NCI-H187 (cell line): ENCODE measurements at places on chromosomes 5 and 9.

- no peak for DNase-seq
Observed at GRCh38 chr5:175800656-175801081, 70.7 kb upstream of the CPLX2 start.

DNA sequence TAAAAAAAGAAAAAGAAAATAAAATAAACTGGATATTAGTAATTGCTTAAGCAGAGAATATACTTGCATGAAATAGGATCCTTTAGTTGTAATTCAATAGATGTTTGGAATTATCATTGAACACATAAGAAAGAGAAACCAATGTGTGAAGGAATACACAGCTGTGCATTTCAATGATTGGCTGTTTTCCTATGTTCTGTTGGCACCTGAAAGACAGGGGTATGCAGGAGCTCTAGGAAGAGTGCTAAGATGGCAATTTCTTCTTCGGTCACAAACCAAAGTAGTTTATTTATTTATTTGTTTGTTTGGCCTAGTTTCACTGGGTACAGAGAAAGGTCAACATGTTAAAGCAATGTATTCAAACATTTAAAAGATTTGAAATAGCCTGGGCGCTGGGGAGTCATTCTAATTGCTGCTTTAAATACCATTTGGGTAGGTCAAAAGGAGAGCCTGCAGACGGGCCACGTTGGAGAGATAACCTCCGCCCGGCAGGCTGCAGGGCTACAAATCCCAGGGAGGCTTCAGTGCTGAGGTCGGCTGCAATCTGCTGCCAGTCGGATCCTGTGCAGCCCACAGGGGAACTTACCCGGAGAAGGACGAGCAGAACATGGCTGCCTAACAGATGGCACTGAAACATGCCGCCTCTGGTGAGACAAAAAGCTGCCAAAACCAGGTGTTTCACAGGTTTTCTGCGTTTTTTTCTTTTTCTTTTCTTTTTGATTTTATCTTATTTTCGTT is 154.2 kb upstream of the TYRP1 start:
- DNase-seq = no peak

- DNase-seq = no peak
Observed at GRCh38 chr5:142405814-142406395, 81.1 kb upstream of the SPRY4 start.

- no peak for DNase-seq
Observed at GRCh38 chr9:93594041-93594756, 17.8 kb downstream of the PHF2 start.

- DNase-seq = no peak
Observed at GRCh38 chr5:38051711-38052511, 206.4 kb upstream of the EGFLAM start.

DNA sequence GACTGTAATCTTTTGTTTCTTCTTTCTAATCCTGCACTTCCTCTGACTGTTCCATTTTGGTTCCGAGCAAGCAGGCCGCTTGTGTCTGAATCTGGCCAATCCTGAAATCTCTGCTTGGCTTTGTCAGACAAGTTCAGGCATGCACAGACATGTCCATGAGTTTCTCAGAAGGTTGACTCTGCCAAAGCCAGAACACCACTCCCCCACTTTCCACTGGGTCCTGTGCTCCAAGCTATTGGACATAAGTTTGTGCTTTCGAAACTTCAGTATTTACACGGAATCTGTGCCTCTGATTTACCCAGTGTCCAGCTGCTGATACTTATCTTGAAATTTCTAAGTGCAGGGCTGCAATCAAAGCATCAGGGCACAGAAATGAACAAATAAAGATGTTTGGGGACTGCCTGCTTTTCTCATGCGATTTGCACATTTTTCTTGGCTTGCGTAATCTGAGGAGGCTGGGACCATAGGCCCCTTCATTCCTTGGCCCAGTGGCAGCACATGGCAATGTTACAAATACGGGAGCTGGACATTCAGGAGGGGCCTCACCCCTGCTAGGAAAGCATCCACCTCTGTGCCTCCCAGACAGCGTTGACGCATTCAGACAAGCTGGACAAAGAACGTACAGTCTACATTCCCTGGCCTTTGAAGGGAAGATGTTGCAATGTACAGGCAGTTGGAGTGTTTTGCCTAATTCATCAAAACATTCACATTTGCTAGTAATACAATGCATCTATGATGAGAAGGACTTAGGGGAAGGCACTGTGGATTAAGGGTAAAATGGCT is 209.2 kb upstream of the PAPPA start:
- no peak for DNase-seq

GRCh38 chr5:149793256-149793550 is 63.1 kb downstream of the PPARGC1B start:
- DNase-seq = no peak

DNA sequence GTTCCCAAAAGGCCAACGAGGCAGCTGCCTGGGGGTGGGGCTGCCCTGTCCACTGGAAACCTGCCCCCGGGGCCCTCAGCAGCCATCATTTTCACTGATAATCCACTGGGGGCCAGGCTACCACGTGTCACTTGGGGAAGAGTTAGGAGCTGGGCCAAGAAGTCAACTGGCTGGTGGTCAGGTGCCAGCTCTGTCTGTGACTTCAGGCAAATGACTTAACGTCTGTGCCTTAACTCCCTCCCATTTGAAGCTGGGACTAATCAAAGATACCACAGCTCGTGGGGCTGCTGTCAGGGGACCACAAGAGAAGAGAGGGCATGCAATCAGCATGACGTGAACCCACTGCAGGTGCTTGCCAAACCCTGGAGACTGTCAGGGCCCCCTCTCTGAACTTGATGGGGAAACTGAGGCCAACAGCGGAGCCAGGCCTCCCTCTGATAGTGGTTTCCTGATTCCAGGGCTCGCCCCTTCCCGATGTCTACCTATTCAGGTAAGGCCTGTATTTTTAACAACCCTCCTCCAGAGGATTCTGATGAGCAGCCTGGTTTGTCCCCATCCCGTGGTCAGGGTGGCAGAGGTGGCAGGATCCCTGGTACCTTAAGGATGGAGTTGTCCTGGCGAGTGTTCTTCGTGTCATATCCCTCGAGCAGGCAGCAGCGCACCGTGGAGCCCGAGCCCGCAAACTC is 12.3 kb upstream of the DPM2 start:
- DNase-seq = no peak
